ENCODE measurements at places on chromosomes 16 and 17.

DNA sequence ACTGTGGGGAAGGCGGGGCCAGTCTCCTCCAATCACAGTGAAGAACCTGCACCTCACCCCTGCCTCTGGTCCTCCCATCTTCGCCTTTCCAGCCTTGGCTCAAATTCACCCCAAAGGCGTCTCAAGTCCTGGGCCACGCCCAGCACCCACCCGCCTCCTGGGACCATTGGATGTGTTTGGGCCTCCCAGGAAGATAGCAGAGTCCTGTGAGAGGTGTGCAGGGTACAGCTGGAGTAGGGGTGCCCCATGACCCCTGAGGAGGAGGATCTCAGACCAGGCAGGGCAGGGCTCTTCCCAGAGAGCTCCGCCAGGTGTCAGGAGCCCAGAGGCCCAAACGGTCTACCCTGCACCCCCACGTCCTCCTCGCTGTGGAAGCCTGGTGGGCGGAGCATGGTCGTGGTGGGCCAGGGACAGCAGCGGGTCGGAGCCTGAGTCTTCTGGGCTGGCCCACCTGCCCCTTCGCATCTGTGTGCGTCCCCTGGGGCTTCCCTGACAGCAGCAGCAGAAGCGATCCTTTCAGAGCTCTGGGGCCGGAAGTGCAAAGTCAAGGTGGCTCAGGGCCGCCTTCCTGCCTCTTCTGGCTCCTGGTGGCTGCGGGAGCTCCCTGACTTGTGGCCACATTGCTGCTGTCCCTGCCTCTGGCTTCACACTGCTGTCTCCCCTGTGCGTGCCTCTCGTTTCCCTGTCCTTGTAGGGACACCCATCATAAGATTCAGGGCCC lies 34.9 kb upstream of the ZNF469 start:
- H3K36me3 ChIP-seq, result no peaks in the 10 kb centered on the region
- no peaks in the 10 kb centered on the region for H3K27me3 ChIP-seq
- no peak overlapping the region for H3K27ac ChIP-seq
- H3K4me3 ChIP-seq, result no peak overlapping the region
- no peaks in the 10 kb centered on the region for H3K4me1 ChIP-seq
- no peak for DNase-seq

DNA sequence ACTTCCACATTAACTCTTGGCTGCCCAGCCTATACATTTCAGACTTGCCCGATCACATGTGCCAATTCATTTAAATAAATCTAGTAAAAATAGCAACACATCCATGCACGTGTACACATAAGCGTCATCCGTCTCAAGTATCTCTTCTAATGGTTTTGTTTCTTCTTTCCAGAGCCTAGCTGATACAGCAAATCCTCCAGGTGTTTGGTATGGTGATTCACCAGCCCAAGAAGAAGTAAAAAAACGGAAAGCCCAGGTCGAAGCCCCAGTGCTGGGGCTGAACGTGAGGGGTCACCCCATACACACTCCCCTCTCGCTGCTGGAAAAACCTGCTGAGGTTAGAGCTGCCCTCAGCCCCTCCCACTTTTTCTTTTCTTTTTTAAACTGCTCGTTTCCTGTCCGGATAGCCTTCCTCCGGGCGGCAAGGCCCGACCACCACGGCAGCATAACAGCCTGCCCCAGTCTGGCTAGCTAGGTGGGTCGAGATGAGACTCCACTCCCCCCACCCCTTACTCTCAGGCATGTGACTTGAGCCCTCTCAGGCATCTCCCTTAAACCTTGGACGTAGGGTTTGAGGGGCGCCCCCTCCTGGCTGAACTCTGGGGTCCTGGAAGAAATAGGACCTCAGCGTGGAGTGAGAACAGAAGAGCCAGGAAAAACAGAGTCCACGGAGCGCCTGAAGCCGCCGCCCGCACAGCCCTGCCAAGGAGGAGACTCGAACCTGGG lies 13.9 kb upstream of the OR1F1 start:
- H3K4me1 ChIP-seq, result 0 out of 2 replicates have a peak, but pooled peaks cover 4% of the 10 kb centered on the region
- H3K4me3 ChIP-seq, result no peak overlapping the region
- peaks cover 80% of the 10 kb centered on the region for H3K27me3 ChIP-seq
- peak; percentile 22 for DNase-seq
- no peak overlapping the region for H3K27ac ChIP-seq

DNA sequence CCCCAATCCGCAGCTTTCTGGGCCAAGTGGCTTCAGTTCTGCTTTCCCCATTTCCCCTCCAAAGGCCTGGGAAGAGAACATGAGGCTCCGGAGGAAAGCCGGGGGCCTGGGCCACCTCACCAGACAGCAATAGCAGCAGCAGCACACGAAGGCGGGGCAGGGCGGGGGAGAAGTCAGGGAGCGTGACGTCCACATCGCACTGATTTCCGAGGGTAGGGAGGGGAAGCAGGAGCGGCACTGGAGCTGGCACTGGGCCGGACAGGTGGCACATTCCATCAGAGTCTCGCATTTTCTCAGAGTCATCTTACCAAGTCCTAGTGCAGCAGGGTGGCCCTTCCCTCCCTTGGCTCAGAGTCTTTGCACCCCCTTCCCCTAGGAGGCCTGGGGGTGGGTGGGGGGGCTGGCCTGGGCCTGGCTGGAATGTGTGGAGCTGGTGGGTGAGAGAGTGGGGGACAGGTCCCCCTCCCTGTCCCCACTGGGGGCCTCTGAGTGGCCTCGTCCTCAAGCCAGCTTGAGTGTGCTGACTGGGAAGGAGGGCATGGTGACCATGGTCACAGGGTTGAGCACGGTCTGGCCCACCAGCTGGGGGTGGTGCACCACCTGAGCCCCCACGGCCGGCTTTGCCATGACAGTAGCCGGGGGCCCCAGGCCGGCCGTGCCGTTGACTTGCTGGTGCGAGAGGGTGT lies 14.3 kb downstream of the MNT start:
- H3K27me3 ChIP-seq, result no peaks in the 10 kb centered on the region
- H3K36me3 ChIP-seq, result no peaks in the 10 kb centered on the region
- no peak for DNase-seq

- H3K27ac ChIP-seq, result no peak overlapping the region
- DNase-seq, result no peak
Measured at GRCh38 chr16:81497690-81498089, 53.1 kb downstream of the CMIP start.

All from GM23248 (cell line).